ENCODE measurements at places on chromosomes 2 and 18.

GRCh38 chr18:44828080-44828479, 147.4 kb downstream of the SETBP1 start:
- no peak for DNase-seq

- DNase-seq: no peak
Measured at GRCh38 chr2:136901732-136902131, 136.4 kb downstream of the THSD7B start.

DNA sequence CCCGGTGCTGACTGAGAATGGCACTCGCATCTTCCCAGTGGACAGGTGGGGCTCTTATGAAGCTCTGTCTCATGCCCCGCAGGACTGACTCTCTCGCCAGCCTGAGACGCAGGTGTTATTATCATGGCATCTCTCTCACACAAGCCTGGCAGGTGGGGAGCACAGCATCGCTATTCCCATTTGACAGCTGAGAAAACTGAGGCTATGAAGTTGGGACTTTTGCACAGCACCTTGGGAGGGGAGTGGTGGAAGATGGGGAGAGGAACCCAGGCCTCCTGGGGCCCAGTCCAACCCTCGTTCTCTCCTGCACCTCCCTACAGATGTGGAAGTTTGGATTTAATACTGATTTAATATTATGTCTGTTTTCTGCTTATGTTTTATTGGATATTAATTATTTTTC, 9.0 kb upstream of the NTSR2 start:
- DNase-seq: no peak

DNA sequence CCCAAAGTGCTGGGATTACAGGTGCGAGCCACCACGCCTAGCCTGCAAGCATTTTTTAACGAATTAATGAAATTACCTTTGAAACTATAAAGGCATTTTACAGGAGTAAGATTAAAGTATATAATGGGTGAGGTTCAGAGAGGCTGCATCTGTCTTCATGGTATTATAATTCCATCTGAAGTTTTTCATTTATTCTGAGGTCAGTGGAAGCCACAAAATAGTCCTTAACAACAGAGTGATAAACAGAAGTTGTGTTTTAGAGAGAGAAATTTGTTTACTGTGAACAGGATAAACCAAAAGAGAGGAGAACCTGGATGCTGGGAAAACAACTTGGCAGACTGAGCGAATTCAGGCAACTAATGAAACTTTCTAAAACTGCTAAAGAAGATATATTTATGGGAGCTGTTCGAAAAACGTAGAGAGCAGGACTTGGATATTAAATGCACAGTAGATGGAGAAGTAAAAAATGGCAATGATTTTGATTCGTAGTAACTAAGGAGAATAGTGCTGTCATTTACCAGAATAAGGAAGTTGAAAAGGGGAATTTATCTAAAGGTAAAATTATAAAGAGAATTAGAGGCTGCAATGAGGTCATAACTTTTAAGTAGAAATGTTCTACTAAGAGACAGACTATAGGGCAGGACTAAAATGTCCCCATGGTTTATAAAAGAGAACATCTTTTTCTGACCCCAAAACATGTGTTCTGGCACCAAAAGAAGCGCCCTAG, 37.9 kb upstream of the ITGA4 start:
- no peak for DNase-seq

DNA sequence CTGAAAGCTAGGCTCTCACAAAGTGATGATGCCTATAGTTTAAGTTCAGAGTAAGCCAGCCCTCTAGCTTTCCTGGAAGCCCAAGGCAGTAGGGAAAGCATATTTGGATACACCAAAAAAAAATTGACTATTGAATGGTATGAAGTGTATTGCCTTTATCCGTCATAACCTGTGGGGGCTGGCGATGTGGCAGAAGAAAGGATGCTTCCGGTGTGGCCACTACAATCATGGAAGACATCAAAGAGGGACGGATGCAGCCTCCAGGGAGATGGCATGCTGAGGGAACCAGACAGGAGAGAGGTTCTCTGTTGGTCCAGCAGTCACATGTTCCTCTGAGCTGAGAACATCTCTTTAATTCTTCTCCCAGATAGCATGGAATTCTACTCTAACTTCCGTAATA, 170.3 kb downstream of the TMEM18 start:
- DNase-seq: no peak

GRCh38 chr2:98842136-98842535, 93.9 kb downstream of the CRACDL start:
- no peak for DNase-seq
